ENCODE measurements at places on chromosomes 2 and 18. TPM values are rescaled to one million over a fixed set of nuclear protein-coding genes. Genes with fewer than 3 reads are reported as not detected.

DNA sequence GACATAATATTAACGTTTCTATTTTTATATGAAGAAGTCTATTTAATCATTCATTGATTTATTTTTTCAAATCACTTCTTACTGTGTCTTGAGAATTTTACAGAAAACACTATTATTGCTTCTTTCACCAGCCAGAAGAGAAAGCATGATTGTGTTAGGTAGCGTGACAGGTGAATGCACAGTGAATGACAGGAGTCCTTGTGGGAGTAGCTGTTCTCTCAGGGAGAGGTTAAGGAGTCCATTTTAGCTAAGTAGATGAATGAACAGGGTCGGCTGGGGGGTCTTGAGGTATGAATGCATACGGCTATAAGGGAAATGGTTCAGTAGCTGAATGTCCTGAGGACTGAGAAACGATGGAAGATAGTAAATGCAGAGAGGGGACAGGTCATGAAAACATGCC, 56.2 kb downstream of the CTNNA2 start:
- no peaks in the 10 kb centered on the region for H3K36me3 ChIP-seq
- H3K4me3 ChIP-seq, result no peak overlapping the region
- H3K4me1 ChIP-seq, result no peaks in the 10 kb centered on the region
- H3K27me3 ChIP-seq, result no peaks in the 10 kb centered on the region

GRCh38 chr18:8165095-8165494, 444.1 kb upstream of the RAB12 start:
- H3K27ac ChIP-seq, result no peak overlapping the region
- DNase-seq, result no peak
- H3K27me3 ChIP-seq, result no peaks in the 10 kb centered on the region

DNA sequence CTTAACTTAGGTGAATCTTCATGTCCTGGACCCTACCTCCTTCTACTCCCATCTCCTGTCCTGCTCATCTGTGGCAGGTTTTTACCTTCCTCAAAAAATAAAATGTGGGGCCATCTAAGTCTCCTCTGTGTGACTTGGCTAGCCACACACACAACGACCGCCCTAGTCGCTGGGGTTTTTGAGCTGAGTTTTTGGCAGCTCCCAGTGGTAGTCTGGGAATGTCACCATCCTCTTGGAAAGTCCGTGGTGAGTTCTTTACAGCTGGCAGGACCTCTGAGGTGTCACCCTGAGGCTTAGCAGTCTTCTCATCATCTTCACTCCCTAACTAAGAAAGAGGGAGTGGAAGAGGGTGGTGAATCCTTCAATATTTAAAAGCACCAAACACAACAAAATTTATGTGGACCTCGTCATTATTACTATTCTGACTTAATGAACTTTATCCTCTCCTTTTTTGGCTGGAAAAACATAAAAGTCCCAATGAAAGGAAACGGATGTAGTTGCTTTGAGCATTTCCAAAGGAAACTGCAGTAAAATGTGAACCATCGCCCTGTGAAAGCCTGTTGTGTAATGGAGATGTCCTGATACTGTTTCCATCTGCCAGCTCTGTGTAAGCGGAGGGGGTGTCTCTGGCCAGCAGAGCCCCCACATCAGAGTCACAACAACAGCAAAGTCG, 78.6 kb downstream of the VAPA start:
- peaks cover 6% of the 10 kb centered on the region for H3K4me1 ChIP-seq
- H3K27me3 ChIP-seq, result peaks cover 60% of the 10 kb centered on the region
- H3K4me3 ChIP-seq, result no peak overlapping the region
- H3K36me3 ChIP-seq, result no peaks in the 10 kb centered on the region

DNA sequence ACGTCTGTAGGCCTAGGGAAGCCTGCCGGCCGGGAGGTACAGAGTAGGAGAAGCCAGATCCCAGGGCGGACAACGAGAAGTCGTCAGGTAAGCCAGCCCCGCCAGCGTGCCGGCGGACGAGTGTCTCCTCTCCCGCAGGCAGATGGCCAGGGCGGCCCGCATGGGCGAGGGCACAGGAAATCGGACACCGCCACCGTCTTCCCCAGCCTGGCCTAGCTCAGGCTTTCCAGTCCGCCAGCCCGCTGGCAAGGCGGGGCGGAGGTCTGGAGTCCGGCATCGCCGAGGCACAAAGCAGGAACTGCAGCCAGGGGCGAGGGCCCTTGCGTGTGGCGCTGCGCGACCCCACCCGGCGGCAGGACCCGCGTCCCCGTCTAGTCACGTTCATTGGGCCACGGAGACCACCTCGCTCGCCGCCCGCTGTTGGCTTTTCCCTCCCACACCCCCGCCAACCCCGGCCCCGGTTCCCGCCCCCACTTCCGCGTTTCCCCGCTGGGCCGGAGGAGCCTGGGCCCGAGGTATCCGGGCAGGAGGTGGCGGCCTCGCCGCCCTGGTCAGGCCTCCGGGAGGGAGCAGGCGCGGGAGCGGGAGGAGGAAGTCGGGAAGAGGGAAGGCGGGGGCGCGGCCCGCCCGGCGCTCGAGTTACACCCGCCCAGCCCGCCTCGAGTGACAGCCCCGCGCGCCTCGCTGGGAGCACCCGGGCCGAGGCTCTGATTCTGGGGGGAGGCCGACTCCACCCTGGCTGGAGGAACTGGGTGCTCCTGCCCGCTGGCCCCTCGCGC, at the start of gene GPD2:
TSS of gene GPD2 (plus strand) at position 662 of the 779 bp plus-strand sequence. CDS start 39,727 bp downstream, outside the sequence.
- peaks cover 7% of the 10 kb centered on the region for H3K4me1 ChIP-seq
- peak; percentile 78 for DNase-seq
- H3K4me3 ChIP-seq, result peak within 1 kb of the TSS; percentile 49
- H3K27ac ChIP-seq, result peak within 1 kb of the TSS; percentile 41
- H3K27me3 ChIP-seq, result no peaks in the 10 kb centered on the region

UGT1A4 gene
- not detected for polyA plus RNA-seq

- no peak overlapping the region for H3K4me3 ChIP-seq
- no peaks in the 10 kb centered on the region for H3K4me1 ChIP-seq
- DNase-seq, result no peak
- H3K27ac ChIP-seq, result no peak overlapping the region
- H3K27me3 ChIP-seq, result no peaks in the 10 kb centered on the region
Observed at GRCh38 chr2:187171318-187171717, 276.7 kb downstream of the CALCRL start.

VWC2L gene
- not detected for polyA plus RNA-seq

DNA sequence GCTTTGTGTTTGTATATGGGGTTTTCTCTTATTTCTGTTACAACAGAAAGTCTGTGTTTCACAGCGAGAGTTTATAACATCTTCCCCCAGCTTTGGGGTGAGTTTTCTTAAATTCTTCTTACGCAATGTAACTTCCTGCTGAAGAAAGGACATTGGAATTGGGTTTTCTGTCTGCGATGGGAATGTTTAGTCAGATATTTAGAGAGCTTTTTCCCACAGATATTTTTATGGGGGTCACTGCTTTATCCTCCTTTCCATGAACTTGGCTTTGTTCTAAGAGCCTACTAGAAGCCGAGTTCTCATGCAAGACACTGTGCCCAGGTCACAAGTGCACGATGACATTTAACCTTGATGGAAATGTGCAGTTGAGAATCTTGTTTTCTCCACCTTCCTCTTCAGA, 22.1 kb downstream of the B3GNT2 start:
- no peak for DNase-seq
- no peak overlapping the region for H3K27ac ChIP-seq
- no peak overlapping the region for H3K4me3 ChIP-seq
- H3K27me3 ChIP-seq, result no peaks in the 10 kb centered on the region

DNA sequence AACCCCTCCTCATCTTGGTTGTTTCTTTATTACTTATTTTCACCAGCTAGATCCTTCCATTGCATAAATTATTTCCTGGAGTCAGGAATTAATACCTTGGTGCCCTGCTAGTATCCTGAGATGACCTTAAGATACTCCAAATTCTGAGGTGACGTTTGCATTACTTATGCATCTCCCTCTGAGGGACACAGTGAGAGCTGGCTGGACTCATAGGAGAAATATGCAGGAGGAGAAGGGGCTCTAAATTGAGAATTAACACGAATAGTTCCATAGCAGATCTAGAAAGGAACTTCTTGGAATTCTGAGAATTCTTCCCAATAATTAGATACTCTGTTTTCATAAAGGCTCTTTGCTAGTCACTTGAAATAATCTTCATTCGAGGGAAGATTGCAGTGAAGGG, 310.6 kb upstream of the ZEB2 start:
- no peak for DNase-seq
- H3K4me3 ChIP-seq, result no peak overlapping the region
- no peak overlapping the region for H3K27ac ChIP-seq
- H3K4me1 ChIP-seq, result no peaks in the 10 kb centered on the region
- H3K27me3 ChIP-seq, result no peaks in the 10 kb centered on the region

Measured in K562 (cell line).